Stimulated activated CD4-positive, alpha-beta T cell treated with anti-CD3 and anti-CD28 coated beads, Interleukin-1b, Interleukin-23, amount 100 ng/mL, for 1 hour (primary cell): ENCODE measurements at places on chromosomes 3 and 15.

GRCh38 chr3:117101697-117102096, 392.1 kb downstream of the TUSC7 start:
- no peak for DNase-seq

GRCh38 chr3:114155370-114155821, 23.5 kb downstream of the DRD3 start:
- no peak for DNase-seq

DNA sequence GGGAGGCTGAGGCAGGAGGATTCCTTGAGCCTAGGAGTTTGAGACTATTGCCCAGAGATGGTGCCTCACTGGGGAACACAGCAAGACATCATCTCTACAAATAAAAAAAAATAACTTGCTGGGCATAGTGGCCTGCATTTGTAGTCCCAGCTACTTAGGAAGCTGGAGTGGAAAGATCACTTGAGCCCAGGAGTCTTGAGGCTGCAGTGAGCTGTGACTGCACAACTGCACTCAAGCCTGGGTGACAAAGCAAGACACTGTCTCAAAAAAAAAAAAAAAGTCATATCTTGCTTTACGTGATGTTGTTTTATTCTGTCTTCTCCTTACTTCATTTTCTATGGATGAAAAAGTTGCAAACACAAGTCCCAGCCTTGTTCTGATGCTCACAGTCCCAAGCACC, 14.1 kb downstream of the GATM start:
- DNase-seq: no peak

DNA sequence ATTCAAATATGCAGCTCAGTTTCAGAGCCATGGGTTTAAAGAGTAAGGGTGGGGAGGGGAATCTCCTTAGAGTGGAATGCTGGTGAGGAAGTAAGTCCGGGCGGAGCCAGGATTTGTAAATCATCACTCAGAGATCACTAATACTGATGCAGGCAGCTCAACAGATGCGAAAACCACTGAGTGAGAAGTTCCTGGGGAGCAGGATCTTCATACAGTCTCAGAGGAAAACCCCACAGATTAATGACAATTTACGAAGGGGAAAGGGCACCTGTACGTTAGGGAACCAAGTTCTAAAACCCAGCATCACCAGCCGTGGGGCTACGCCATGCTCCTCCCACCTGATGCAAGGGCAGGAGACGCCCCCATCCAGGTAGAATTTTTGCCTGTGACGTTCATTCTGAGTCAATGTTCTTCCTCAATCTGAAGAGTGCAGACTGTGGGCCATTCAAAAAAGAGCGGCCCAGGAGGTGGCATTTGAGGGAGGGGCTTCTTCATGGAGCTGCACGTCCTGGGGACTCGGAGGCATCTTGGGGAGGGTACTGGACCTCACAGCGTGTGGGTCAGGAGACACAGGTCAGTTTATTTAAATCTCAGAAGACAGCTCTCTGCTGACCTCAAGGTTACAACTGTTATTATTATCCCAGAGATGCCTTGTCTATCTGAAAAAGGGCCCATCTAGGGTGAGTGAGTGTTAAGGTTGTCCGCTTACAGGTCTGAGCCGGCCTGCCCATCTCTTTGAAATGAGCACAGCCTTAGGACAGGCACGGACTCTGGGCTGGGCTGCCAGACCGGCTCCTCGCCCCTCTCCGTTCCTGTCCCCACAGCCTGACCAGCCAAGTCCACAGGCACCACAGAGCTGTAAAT, 228.0 kb downstream of the XXYLT1 start:
- DNase-seq: no peak

DNA sequence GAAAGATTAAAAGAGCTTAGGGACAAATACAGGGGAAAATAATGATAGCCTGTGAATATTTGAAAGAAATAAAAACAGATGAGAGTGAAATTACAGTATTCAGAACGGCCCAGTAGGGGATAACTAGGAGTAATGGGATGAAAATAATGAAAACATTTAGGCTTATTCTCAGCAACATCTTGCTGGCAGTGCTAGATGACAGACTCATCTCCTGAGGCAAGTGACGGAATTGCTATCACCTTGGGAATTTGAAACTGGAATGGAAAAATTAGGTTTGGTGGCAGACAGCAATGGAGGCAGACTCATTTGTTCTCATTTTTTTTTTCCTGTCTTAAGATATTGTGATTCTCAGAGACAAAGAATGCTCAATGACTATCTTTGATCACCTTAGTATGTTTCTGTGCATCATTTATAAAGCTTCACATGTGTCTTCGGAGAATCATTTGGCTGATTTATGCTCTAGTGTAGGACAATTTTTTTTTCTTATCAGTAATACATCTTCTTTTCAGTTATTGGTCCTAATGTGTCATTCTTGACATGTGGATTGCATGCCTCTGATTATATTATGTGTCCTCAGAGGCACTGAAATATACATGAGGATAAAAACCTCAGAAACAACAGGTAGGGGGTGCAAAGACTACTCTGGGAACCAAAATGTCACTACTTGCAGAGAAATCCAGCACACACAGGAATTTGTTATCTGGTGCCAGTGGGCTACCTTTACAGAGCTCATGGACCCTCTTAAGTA, 711.7 kb downstream of the EDEM1 start:
- no peak for DNase-seq

- no peak for DNase-seq
Observed at GRCh38 chr3:134064081-134064480, 34.4 kb upstream of the SLCO2A1 start.

GRCh38 chr15:61839546-61839945, 220.7 kb downstream of the VPS13C start:
- DNase-seq: no peak

DNA sequence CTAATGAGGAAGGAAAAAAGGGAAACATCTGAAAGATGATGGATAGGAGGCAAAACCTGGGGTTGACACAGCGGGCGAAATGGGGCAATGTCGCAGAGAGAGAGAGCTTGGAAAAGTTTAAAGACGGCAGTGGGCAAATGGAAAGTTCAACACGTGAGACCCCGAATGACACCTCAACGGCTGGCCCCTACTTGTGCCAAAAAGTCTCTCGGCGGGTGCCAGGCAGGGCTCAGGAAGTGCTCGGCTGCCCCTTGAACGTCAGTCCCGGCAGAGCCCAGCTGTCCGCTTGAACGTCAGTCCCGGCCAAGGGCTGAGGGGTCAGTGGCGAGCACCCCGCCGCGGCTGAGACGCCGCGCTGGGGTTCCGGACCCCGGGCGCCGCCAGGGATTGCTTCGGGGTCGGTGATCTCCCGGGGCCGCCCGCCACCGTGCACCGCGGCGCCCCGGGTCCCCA, 658 bp downstream of the EOGT start:
- no peak for DNase-seq

DNA sequence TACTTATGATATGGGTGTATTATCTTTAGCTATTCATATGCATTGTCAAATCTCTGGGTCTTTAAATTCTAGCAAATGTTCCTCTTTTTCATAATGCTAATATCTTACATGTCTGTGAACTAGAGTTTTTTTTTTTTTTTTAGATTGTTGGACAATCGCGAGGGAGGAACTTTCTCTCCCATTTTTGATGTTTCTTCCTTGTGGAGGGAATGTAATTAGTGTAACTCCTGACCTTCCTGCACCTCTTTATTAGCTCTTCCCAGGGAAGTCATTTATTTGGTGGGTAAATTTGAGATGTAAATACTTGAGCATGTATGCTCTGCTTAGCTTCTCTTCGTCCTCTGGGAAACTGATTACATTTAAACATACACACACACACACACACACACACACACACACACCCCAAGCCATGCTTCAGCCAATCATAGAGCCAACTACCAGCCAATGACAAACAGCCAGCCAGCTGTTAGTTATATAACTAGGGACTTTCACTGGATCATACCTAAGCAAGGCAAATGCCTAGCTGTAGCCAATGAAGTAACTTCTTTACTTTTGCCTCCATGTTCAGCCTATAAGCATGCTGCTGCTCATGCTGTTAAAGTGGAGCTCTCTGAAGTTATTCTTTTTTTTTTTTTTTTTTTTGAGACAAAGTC, 8.3 kb upstream of the USP8 start:
- no peak for DNase-seq

GRCh38 chr3:122825460-122825859, 30.6 kb downstream of the SLC49A4 start:
- DNase-seq: no peak

DNA sequence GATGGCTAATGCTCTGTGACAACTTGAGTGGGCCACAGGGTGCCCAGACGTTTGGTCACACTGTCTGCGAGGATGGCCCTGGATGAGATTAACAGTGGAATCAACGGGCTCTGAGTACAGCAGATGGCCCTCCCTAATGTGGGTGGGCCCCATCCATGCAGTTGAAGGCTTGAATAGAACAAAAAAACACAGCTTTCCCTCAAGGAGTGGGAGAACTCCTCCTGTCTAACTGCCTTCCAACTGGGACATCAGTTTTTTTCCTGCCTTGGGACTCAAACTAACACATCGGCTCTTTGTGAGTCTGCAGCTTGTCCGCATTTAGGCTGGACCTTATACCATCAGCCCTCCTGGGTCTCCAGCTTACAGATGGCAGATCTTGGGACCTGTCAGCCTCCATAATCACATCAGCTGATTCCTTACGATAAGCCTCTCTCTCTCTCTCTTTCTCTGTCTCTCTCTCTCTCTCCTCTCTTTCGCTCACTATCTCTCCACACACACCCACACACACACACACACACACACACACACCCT, 20.8 kb downstream of the FAM174B start:
- DNase-seq: no peak

DNA sequence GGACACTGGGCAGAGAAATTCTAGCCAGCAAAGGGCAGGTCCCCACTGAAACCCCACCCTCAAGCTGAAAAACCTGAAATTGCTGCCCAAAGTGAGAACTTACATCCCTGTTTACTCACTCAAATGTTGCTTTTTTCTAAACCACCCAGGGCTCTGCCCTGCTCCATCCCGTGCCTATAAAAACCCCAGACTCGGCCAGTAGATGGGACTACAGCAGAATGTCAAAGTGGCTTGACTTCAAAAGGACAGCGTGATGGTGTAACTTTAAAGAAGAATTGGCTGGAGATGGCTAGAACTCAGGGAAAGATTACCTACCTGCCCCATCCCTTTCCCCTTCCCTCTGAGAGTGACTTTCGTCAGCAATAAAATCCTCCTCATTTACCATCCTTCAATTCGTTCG, 246.9 kb downstream of the PYDC2 start:
- DNase-seq: no peak

DNA sequence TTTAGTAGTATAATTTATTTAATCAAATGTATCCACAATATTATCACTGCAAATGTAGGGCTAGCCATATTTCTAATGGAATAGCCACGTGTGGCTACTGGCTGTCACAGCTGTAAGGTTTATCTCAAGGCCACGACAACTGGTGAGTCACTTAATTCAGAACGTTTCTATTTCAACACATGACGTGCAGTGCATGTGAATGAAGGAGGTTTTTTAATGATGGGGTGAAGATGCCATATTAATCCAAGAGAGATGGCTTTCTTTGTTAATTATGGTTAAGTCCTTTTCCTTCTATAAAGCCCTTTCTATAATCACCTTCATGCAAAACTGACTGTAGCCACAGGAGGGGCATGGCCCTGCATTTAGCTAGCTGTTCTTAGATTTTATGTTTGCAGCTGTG, 212.0 kb downstream of the FEZF2 start:
- no peak for DNase-seq

DNA sequence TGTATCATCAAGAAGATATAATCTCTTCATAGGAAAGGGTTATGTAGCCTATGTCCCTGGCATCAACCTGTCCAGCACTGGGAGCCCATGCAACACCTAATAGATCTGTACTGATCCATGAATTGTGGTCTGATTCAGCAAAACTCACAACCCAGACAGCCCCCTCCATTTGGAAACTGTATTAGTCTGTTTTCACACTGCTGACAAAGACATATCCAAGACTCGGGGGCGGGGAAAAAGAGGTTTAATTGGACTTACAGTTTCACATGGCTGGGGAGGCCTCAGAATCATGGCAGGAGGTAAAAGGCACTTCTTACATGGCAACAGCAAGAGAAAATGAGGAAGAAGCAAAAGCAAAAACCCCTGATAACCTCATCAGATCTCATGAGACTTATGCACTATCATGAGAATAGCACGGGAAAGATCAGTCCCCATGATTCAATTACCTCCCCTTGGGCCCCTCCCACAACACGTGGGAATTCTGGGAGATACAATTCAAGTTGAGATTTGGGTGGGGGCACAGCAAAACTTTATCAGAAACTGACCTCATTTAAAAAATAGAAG, 83.3 kb downstream of the TRIM42 start:
- DNase-seq: no peak

- DNase-seq: no peak
Observed at GRCh38 chr3:33075995-33076394, 21.0 kb downstream of the GLB1 start.

DNA sequence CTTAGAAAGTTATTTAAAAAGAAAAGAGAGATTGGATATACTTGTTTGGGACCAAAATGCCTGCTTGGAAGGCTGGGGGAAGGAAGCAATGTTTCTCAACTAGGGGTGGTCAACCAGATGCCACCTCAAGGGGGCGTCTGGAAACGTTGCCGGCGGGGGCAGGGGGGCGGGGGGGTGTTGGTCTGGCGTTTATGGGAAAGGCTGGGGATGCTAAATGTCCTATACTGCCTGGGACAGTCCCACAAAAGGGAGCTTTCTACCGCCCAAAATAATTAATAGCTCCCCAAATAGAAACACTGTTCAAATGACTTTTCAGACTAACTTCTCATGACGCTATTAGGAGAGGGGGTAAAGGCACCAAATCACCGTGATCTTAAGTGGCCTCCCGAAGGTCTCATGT, 2.2 kb downstream of the POLG start:
- no peak for DNase-seq

DNA sequence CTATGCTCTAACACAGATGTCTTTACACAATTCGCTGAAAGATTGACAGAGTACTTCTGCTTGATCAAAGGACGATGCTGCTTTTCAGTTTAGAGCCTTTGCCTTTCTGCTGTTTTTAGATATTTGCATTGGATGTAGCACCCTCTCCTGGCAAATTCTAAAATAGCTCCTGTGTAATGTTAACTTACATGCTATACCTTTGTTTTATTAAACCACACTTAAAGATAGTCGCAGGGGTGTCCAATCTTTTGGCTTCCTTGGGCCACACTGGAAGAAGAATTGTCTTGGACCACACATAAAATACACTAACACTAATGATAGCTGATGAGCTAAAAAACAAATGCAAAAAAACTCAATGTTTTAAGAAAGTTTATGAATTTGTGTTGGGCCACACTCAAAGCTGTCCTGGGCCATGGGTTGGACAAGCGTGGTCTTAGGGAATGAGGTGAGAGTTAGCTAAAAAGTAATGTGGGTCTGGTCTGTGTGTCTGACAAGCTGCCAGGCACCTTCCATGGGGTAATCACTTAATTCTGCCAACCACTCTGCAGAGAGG, 62.9 kb downstream of the ATG7 start:
- DNase-seq: no peak

DNA sequence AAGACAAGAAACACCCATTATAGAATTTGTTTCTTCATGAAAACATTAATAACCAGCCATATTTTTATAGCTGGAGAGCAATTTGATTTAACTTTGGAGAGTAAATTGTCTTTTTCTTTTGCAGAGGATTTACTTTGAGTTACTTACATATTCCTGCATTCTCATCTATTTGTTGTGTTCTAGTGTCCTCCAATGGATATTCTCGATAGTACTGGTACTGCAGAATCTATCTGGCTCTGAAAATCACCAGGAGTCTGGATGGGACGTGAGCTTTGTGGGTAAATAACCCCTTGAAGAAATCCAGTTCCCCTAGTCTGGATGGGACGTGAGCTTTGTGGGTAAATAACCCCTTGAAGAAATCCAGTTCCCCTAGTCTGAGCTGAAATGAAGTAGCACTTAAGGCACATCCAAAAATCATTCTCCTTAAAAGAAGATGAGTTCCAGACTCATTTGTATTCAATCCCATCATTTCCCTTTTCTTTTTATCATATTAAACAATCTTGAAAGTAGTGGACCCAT, 294.1 kb upstream of the UBE2E2 start:
- DNase-seq: no peak
